Cerebellar nuclear complex (tissue), 1 donor: ENCODE measurements at places on chromosomes 1 and 21.

GRCh38 chr1:163471779-163472650 is 150.3 kb downstream of the NUF2 start:
- DNase-seq, result no peak

DNA sequence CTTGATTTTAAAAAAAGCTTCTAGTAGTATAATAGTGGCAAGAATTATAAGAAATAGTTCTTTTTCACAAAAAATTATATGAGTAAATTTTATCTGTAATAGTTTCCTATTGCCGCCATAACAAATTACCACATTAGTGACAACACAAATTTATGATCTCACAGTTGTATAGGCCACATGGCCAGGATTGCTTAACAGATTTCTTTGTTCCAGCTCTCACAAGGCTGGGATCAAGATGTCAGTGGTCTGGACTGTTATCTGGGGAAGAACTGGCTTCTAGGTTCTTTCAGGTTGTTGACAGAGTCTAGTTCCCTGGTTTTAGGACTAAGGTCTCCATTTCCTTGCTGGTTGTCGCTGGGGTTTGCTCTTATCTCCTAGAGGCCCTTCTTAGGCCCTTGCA is 236.4 kb downstream of the USP25 start:
- no peak for DNase-seq

- DNase-seq, result no peak
These were observed 85.1 kb downstream of the KCNN3 start for GRCh38 chr1:154784924-154785531.

- no peak for DNase-seq
These were observed 14.0 kb downstream of the ATP5PO start for GRCh38 chr21:33901412-33902288.

DNA sequence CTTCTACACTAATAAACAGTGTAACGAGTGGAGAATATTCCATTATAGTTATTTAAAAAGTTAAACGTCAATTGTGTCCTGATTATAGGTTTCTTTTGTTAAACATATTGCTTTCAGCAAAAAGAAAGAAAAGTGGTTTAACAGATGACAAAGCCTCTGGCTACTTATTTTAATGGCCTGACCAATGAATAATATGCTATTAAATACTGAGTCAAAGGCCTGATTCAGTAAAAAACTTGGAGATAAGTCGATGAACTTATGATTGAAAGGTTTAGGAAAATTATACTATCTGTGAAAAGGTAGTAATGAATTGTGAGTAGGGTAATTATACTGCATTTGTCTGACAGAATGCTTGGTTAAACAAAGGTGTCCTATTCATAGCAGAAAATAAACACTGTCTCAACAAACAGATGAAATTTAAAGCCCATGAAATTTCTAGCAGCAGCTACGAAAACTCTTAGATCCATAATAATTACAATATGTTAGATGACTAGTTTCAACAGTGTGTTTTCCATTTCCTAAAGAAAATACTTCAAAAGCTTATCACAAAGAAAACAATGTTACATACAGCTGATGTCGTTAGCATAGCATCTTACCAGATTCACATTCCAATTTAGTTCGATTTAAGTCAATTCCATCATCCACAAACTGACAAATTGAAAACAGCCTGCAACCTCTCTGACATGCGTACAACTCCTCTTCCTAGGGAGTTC is 6.2 kb downstream of the TMEM59 start:
- no peak for DNase-seq

DNA sequence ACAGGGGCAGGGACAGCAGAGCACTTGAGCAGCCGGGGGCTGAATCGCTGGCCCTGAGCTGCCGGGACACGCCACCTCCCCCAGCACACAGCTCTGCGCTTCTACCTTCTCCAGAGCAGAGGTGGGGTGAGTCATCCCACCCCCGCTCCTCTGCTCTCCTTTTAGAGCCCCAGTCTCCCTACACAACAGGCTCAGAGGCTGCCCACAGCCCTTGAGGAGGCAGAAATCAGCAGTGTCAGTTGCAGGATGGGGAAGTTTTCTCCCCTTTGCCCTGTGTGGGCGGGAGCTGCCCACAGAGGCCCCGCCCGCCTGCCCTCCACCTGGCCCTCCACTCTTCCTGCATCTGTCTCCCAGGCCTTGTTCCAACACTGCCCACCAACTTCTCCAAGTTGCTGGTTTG is 94.6 kb downstream of the STUM start:
- DNase-seq, result no peak

- DNase-seq, result no peak
These were observed 11.0 kb downstream of the TNN start for GRCh38 chr1:175078629-175079028.

- DNase-seq, result no peak
These were observed 77.4 kb upstream of the BACH1 start for GRCh38 chr21:29221253-29221744.

- DNase-seq, result no peak
These were observed 115.5 kb downstream of the RERE start for GRCh38 chr1:8701794-8702471.

DNA sequence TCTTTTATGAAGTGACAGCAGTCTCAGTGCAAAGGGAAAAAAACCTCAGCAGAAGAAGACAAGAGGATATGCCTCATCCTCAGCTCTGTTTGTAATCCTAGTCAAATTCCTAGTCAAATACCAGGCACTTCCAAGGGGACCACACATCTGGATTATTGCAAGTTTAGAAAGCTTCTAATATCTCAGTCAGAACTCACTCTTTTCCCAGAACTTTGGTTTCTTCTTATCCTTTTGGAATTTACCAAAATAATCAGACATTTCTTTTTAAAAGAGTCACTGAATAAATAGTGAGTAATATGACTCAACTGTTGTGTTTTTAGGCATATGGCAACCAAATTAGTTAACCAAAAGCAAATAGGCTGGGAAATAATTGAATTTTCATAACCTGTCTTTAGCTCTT is 47.8 kb downstream of the PRRX1 start:
- no peak for DNase-seq

- no peak for DNase-seq
These were observed 152.2 kb downstream of the S1PR1 start for GRCh38 chr1:101388904-101389546.

DNA sequence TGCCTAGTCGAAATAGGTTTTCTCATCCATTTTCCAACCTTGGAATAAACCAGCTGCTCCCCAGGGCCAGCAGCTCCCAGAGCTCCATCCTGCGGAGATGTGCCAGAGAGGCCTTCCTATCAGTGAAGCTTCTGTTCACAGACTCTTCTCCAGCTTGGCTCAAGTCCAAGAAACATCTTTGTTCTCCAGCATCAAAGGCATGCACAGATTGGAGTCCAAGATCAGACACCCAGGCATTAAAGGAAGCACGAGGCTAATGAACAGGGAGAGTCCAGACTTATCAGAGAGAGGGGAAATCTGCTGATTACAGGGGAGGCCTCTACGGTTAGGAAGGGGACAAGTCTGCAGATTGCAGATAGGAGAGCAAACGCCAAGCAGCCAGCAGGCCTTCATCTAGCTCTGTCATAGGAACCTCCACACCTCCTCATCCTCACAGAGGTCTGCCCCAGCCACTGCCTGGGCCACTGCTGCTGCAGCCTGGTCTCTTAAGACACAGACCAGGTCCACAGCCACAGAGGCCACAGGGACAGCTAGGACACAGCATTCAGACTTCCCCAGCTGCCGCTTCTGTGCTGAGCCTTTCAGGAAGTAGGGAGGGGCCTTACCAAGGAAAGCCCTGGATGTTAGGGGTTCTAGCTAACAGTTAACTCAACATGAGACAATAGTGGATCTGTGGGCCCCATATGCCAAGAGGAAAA is 3.4 kb downstream of the PRR9 start:
- no peak for DNase-seq

DNA sequence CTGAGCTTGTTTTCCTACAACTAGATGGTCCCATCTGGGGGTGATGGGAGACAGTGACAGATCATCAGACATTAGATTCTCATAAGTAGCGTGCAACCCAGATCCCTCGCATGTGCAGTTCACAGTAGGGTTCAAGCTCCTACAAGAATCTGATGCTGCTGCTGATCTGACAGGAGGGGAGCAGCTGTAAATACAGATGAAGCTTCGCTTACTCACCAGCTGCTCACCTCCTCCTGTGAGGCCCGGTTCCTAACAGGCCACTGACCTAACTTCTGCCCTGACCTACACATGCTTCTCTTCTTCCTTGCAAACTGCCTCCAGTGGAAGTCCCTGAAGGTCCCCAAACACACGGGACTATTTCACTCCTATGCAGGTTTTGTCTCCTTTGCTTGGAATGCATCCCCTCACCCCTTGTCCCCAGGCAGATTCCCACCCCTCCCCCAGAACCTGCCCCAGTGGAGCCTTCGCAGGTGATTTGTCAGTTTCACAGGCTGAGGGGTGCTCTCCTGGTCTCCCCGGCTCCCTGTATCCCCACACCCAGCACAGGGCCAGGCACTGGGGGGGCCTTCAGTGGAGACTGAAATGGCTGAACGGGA is 5.7 kb upstream of the ZBTB48 start:
- no peak for DNase-seq

DNA sequence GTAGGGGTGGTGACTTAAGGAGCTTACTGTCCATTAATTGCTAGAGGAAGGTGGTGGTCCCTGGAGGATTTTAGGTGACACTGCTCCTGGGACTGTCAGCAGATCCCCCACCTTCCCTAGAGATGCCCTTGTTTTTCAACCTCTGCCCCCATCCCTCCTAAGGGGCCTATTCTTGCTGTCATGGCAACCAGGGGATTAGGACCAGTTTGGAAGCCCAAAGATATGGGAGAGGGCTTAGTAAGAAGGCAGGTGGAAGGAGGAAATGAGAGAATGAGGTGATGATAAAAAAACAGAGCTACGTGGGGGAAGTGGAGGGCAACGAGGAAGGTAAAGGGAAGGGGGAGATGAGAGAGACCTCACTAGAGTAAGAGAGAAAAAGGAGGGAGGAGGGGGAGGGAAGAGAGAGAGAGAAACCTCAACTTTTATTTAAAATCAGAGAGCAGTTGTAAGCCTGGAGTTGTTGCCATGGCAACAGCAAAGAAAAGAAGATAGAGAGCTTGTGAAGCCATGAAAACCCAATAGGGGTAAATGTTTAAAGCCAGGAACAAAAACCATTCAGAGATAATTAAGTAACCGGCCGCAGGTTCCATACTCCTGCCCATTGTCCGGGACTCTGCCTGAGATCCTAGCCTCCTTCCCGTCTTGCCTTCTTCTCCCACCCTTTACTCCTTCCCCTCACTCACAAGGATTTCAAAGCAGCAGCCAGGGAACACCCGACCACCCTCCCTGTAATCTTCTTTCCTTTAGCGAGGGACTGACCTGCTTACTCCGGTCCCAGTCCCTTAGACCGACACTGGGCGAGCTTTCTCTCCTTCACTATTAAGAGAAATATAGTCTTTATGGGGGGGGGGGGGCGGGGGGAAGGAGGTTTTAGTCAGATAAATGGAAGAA is 20.6 kb downstream of the KIRREL1 start:
- no peak for DNase-seq

DNA sequence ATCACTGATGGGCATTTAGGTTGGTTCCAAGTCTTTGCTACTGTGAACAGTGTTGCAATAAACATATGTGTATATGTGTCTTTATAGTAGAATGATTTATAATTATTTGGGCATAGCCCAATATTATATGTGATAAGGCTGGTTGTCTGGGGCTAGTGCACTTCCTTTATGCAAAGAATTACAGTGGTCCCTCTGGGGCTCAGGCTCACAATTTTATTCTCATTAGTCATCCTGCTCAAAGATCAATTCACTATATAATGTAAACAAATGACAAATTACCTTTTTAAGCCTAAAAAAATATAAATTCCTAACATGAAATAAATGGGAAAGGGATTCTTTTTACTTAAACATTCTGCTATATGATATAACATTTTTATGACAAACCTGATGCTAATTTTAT is 5.0 kb downstream of the PLPPR4 start:
- no peak for DNase-seq

- DNase-seq, result no peak
These were observed 51.5 kb downstream of the CTH start for GRCh38 chr1:70462611-70463010.

- no peak for DNase-seq
These were observed 32.2 kb upstream of the LRRC7 start for GRCh38 chr1:69535490-69535889.

- no peak for DNase-seq
These were observed 177.1 kb downstream of the GABPA start for GRCh38 chr21:25911730-25912401.

GRCh38 chr1:218878369-218878768 is 295.3 kb upstream of the LYPLAL1 start:
- DNase-seq, result no peak

GRCh38 chr1:233379869-233380438 is 52.4 kb downstream of the MAP3K21 start:
- no peak for DNase-seq

- no peak for DNase-seq
These were observed 6.5 kb downstream of the RAP1GAP start for GRCh38 chr1:21662426-21663247.

- DNase-seq, result no peak
These were observed 27.0 kb downstream of the C2CD2 start for GRCh38 chr21:41926807-41927171.

DNA sequence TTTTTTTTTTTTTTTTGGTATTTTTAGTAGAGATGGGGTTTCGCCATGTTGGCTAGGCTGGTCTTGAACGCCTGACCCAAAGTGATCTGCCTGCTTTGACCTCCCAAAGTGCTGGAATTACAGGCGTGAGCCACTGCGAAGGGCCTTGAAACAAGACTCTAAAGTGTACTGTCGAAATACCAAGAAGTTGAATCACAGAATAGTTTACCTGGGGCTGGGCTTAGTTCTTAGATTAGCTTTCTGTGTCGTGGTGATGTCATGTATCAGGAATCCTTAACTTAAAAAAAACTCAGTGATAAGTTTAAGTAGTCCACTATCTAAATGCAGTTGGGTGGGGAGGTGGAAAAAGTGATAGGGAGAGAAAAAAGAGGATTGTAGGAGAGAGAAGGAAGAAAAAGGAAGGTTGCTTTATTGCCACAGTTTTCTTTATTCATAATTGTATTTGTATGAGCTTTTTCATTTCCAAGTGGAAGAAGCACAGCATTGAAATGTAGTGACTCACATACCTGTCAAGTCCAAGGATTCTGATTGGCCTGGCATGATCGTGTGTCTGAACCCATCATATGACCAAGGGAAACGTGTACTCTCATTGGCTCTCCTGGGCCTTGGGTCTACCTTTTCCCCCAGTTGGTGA is 13.4 kb downstream of the ITSN1 start:
- no peak for DNase-seq

DNA sequence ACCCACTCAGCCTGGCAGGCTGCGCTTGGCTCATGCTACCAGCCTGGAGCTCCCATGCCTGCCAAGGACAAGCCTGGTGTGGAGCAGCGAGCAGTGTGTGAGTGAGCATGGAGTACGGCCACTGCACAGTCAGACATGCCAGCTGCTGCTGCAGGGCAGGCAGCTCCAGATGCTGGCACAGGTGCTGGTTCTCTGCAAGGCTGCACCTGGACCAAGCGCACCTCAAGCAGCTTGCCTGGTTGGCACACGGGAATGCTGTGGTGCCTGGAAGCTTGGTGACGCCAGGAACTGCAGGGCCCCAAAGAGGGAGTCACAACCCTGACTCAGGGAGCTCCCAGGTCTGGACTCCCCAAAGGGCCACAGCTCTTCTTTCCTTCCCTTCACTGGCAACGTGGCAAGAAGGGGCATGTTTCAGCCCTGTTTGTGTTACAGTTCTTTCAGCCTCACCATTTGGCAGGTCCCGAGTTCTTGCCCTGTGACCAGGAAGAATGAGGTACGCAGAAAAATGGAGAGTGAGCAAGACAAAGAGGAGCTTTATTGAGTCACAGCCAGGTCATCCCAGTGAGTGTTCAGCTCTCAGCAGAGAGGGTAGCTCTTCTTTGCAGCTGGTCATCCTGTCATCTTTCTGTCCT is 26.1 kb downstream of the ACOT7 start:
- DNase-seq, result no peak

- DNase-seq, result no peak
These were observed 9.6 kb upstream of the SLC6A9 start for GRCh38 chr1:44040846-44041245.
